ENCODE measurements at places on chromosomes 5 and 9.

DNA sequence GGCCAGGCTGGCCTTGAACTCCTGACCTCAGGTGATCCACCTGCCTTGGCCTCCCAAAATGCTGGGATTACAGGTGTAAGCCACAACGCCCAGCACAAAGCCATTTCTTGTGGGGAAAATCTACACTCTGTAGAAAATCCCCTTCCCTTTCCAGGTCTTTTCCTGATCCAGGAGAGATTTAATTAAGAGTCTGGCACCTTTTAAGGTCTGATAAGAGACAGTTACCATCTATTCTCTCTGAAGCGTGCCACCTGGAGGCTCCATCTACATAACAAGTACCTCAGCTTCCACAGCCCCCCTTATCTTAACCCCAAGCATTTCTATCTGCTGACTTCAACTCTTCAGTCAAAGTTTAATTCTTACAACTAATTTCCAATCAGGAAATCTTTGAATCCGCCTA lies 71.4 kb upstream of the CDK20 start:
- no peak for DNase-seq

GRCh38 chr5:100900142-100900795 lies 2.8 kb downstream of the ST8SIA4 start:
- DNase-seq = peak; percentile 22

GRCh38 chr5:139816566-139816965 lies 21.0 kb downstream of the PSD2 start:
- no peak for DNase-seq

GRCh38 chr9:136537411-136537810 lies 8.4 kb downstream of the NOTCH1 start:
- no peak for DNase-seq

DNA sequence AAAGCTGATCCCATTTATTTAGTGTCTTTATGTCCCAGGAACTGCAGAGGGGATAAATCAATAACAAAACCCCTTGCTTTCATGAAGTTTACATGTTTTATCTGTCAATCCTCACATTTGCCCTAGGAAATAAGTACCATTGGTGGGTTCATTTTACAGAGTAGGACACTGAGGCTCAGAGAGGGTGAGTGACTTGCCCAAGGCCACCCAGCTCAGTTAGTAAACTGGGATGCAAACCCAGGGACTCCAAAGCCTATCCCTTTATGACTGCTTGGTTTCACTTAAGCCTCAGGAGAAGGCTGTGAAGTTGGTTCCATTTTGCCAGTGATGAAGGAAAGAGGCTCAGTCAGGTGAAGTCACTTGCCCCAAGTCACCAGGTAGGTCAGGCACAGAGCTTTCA lies 51.9 kb downstream of the SMIM23 start:
- no peak for DNase-seq

DNA sequence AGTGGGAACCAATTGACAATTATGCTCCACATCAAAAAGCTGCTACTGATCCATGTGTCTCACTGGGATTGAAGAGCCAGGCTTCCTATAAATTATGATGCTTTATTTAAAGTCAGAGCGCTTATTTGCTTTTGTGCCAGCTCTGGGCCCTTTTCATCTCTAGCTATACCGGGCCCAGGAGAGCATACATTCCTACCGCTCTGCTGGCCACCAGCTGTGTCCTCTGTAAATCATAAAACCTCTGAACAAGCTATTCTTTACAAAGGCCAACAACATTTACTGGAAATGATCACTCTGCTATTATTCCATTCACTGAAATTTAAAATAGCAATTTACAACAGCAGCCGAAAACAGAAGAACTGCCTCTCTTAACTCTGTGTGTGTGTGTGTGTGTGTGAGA lies 86.6 kb downstream of the ZNF608 start:
- no peak for DNase-seq

GRCh38 chr5:171868236-171868635 lies 82.6 kb downstream of the SMIM23 start:
- DNase-seq = no peak
